Nephron progenitor cell (in vitro differentiated cells): ENCODE measurements at places on chromosomes 13 and 19.

DNA sequence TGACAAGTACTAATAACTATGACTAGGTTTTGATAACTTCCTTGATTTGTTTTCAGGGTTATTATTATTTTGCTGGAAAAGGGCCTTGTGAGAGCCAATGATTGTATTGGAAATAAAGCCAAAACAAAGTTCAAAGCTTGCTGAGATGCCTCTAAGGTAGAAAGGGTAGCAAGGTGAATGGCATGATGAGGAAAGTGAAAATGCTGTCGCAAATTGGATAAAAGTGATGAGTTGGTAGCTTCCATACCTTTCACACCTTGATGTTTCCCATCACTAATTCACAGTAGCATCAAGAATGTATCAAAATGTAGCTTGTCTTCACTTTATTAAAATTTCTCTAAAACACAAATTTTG lies 259.4 kb downstream of the FGF14 start:
- DNase-seq: no peak

GRCh38 chr19:18291019-18291524 lies 9.7 kb upstream of the JUND start:
- DNase-seq: no peak

GRCh38 chr19:15666883-15667282 lies 6.0 kb upstream of the CYP4F12 start:
- DNase-seq: no peak

- DNase-seq: no peak
Measured at GRCh38 chr19:30168760-30169159, 203.4 kb upstream of the ZNF536 start.

GRCh38 chr19:46821512-46822409 lies 28.9 kb downstream of the AP2S1 start:
- no peak for DNase-seq

DNA sequence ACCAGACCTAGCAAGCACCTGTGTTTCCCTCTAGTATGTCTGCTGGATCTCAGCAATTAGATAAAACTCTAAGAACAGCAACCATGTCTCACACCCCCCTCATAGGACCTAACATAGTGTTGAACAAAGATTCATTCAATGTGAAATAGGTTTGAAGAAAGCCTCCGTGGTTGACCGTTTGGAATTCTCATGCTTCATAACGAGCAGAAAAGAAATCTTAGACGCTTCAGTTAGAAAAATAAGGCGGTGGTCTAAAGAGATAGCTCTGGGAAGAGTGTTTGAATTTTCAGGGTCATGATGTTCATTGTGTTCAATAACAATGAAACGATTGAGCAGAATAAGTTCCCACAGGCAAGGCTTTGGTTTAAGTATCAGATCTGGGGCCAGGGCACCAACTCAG lies 332.9 kb downstream of the COG6 start:
- DNase-seq: no peak

DNA sequence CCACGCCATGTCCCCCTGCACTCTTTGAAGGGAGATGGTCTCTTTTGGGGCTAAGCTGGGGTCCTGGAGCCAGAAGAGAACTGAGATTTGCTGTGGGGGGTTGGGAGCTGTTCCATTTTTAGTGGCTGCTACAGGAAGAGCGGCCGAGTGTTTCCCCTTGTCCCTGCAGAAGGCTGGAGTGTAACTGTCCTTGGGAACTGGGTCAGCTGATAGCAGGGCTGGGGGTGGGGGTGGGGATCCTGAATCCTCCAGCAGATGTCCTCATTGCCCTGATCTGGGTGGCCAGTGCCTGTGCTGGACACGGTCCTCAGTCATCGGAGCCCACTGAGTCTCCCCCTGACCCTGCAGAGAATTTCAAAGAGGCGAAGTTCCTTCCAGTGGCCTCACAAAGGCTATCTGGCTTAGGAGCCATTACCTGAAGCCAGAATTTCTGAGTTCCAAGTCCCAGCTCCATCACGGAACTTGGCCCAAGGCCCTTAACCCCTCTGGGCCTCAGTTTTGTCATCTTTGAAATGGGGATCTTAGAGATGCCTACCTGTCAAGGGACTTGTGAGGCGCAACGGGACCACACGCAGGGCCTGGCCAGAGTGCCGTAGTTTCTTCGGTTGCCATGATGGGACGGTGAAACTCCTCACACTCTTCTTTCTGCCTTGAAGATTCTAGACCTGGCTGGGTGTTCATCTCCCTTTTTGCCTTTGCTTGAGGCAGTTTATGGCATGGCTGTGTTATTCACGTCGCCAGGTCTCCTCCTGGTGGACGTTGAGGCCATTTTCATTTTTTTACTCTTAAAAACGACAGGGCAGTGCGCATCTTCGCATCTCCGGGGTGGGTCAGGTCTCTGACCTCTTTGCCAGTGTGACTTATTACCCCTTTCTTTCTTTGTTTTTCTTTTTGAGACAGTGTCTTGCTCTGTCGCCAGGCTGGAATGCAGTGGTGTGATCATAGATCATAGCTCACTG lies 51.9 kb downstream of the DNM2 start:
- peak; percentile 20 for DNase-seq

DNA sequence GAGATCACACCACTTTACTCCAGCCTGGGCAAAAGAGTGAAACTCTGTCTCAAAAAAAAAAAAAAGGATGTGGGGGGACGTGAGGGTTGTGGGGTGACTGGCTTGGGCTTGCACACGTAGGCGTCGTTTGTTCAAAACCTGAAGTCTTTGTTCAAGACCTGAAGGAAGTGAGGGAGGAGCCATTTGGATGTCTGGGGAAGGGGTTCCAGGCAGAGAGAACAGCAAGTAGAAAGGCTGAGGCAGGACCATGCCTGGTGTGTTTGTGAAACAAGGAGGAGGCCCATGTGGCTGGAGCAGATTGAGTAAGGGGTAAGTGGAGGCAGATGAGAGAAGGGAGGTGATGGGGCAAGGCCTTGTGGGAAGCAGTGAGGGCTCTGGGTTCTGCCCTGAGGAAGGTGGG lies 27.8 kb downstream of the PIN1 start:
- DNase-seq: no peak

- no peak for DNase-seq
Measured at GRCh38 chr19:41808663-41809566, 12.5 kb downstream of the CEACAM3 start.

DNA sequence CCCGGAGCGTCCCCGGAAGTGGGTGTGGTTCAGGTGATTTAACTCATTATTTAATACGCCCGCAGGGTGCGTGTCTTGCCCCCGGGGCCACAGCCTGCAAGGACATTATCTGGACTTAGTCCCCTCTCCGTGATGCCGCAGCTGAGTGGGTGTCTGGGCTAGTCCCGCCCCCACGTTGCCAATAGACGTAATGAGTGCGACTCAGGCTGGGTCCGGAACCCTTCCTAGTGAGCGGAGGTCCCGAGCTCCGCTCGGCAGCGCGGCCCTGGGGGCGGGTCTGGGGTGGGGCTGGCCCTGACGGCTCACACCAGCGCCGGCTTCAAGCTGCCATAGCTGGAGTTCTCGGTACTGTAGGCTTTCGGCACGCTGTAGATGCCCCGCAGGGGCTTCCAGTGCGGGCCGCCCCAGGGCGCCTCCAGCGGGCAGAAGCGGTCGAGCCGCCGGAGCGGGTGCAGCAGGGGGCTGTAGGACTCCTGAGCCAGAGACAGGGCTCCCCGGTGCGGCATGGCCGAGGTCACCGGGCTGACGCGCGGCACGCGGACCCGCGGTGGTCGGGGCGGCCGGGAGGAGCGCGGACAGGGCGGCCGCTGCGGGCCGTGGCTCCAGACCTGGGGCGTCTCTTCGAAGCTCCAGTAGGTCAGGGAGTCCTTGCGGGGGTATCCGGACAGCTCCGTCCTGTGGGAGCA lies 918 bp upstream of the LHB start:
- DNase-seq: peak; percentile 70

GRCh38 chr13:85194482-85194881 lies 604.7 kb downstream of the SLITRK6 start:
- DNase-seq: no peak

- no peak for DNase-seq
Measured at GRCh38 chr13:111330066-111330610, 9.7 kb downstream of the TEX29 start.

GRCh38 chr19:13579388-13580060 lies 73.2 kb upstream of the CACNA1A start:
- DNase-seq: no peak

DNA sequence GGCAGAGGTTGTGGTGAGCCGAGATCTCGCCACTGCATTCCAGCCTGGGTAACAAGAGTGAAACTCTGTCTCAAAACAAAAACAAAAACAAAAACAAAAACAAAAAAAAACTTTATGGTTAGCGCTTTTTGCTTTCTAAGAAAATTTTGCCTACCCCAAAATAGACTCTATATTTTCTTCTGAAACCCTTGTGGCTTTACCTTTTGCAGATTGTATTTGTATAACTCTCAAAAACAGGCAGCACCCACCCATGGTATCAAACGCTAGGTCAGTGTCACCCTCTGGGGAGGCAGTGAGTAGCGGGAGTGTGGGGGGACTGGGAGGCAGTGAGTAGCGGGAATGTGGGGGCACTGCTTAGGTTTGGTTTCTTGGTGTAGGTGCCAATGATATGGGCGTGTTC lies 7.5 kb upstream of the SLC39A3 start:
- DNase-seq: no peak

- DNase-seq: no peak
Measured at GRCh38 chr19:48714759-48715675, 4.5 kb downstream of the MAMSTR start.

- DNase-seq: no peak
Measured at GRCh38 chr19:35166100-35167063, 11.8 kb downstream of the FXYD5 start.

DNA sequence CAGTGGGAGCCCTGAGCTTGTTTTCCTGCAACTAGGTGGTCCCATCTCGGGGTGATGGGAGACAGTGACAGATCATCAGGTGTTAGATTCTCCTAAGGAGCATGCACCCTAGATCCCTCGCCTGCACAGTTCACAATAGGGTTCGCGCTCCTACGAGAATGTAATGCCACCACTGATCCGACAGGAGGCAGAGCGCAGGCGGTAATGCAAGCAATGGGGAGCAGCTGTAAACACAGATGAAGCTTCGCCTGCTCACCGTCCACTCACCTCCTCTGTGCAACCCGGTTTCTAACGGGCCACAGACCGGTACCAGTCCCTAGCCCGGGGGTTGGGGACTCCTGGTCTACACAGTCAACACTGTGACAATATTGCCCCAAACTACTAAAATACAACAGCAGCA lies 38.8 kb downstream of the CARD8 start:
- DNase-seq: no peak

DNA sequence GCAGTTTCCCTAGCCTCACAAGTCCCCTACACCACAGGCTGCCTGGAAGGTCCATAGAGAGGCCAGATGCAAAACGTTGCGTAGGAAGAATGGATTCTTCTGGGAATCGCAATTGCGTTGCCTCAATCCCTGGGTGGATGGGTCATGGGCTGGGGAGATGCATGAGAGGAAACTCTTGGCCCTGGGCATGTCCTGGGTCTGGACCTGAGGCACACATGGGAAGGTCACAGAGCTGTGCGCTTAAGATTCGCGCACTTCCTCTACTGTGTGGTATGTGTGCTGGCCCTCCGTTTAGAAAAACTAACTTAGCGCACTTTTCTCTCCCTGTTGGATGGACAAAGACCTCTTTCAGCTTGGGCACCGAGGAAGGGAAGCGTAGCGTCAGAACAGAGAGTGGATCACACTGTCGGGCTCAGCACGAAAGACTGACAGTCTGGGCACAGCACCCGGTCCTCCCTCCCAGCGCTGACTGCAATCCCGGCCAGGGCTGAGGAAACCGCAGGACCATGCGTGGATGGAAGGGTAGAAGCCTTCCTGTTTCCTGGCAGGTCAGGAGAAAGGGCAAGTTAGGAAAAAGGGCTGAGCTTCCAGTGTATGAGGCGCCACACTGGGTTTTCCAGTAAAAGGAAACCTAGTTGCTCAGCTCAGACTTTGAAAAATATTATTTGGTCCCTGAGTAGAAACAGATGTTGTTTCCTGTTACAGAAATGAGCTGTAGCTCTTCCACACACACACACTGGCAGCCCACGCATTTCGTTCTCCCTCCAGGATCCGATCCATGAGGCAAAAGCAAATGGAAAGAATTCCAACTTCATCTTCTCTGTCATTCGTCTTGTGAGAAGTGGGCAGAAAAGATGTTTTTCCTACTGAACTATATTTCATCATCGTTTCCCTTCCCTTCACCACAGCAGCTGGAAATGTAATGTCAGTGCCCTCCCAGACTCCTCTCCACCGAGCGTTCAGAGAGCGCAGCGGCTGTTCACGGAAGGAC lies 86.0 kb downstream of the ING1 start:
- no peak for DNase-seq

GRCh38 chr19:3968556-3969434 lies 2.1 kb downstream of the DAPK3 start:
- DNase-seq: peak; percentile 76

GRCh38 chr19:18651733-18652132 lies 14.9 kb downstream of the KLHL26 start:
- no peak for DNase-seq
